ENCODE measurements at places on chromosomes 6 and 20.

GRCh38 chr20:5848711-5849505, 98.7 kb downstream of the SHLD1 start:
- DNase-seq = peak; percentile 76

- DNase-seq = no peak
These were observed 66.0 kb upstream of the TXNDC5 start for GRCh38 chr6:7976485-7977056.

DNA sequence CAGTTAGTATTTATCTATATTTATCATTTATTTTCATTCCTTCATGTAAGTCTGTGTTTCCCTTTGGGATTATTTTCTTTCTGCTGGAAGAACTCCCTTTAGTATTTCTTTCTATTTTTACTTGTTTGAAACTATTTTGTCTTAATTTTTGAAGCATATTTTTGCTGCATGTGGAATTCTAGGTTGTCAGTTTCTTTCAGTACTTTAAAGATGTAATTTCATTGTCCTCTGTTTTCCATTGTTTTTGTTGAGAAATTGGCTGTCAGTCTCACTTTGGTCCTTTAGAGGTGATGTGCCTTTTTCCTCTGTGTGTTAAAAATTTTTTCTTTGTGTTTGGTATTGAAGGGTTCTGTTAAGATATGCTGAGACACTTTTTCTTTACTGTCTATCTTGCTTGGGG, 17.1 kb downstream of the RNF182 start:
- no peak for DNase-seq

DNA sequence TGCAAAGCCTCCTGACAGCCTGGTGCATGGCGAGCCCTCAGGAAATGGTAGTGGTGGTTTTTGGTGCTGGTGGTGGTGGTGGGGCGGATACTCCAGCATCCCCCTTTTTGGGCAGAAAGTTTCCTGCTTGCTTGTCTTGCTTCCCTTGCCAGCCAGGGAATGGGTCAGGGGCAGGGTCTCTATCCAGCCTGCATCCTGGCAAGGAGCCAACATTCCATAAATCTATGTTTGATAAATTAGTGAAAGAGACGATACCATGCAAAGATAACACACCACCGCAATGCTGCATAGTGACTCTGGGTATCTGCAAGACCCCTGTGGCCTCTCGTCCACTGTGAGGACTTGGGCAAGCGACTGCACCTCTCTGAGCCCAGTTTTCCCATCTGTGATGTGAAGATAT, 246.2 kb downstream of the LRFN2 start:
- no peak for DNase-seq

All from A172 (cell line).